ENCODE measurements at places on chromosomes 13 and 19.

- no peak for DNase-seq
Measured at GRCh38 chr19:58067240-58067912, 8.3 kb downstream of the ZNF135 start.

DNA sequence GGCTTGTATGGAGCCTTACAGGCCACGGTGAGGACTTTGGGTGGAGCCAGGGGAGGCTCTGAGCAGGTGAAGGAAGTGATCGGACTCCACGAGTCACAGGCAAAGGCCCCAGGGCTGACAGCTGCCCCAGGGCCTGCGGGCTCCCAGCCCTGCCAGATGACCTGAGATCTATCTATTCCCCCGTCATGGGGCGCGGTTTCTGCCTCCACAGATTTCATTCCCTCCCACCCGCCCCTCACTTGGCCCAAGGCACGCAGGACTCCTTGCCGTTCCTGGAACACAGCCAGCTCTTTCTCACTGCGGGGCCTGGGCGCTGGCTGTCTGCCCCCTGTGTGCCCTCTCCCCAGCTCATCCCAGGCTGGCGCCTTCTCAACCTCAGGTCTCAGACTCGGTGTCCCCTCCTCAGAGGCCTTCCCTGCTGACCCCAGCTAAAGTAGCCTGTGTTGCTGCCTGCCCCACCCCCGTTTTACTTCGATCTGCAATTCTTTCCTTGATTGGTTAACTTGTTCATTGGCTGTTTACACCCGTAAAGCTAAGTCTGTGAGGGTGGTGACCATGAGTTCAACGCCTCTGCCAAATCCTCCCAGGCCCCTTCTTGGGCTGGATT is 13.9 kb upstream of the PAK4 start:
- DNase-seq: no peak

DNA sequence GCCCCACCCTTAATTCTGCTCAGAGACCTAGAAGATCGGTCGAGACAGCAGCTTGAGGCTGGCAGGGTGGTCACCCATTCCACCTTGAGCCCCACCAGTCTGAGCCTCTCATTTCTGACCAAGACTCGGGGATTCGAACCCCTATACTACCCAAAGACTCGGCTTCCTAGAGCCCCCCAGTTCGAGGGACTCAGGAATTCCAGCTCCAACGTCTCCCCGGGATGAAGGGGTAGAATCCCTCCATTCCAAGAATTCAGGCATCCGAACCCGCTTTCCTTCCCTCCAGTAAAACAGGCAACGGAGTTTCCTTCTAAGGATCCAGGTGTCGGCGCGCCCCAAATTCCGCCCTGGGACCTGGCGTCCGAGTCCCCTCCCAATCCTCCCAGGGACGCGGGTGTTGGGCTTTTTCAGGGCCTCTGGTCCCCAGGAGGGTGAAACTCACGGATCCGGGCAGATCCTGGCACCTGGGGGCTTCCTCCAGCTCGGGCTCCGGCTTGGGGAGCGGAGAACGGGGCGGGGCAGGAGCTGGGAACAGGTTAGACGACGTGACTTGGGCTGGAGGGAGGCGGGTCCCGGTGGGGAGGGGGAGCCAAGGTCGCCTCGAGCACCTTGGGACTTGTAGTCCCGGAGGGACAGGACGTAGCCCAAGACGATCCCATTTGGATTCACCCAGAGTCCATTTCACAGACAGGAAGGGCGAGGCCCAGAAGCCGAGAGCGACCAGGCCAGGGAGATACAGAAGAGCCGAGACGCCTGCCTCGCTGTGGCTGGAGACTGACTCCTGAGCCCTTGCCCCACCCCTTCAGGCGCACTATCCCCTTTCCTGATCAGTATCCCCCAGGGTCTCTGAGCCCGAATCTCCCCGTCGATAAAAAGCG is at the start of gene PPP1R13L:
Gene PPP1R13L, minus strand, starts transcription at position 513 of the 878 bp plus-strand sequence. CDS start 6,751 bp downstream, outside the sequence.
- peak; percentile 47 for DNase-seq

DNA sequence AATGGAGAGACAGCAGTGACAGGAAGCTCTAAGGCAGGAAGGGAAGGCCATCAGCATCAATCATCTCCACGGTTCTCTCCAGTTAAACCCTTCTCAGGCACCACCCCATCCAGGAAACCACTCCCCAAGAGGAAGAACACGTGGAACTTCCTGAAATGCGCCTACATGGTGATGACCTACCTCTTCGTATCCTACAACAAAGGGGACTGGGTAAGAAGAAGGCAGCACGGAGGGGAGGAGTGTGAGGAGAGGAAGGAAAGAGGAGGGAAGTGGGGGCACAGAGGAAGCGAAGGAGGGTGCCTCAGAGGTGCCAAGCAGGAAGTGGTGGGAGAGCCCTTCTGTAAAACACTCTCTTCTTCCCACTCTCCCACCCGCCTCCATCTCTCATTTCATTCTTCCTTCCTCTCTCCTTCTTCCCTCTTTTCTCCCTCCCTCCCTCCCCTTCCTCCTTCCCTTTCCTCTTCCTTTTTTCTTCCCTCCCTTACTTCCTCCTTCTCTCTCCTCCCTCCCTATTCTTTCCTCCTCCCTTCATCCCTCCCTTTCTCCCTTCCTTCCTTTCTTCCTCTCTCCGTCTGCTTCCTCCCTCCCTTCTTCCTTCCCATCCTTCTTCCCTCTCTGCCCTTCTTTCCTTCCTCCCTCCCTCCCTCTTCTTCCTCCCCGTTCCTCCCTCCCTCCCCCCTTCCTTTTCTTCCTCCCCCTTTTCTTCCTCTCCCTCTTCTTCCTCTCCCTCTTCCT is 12.6 kb downstream of the ZSCAN5A start:
- DNase-seq: no peak

DNA sequence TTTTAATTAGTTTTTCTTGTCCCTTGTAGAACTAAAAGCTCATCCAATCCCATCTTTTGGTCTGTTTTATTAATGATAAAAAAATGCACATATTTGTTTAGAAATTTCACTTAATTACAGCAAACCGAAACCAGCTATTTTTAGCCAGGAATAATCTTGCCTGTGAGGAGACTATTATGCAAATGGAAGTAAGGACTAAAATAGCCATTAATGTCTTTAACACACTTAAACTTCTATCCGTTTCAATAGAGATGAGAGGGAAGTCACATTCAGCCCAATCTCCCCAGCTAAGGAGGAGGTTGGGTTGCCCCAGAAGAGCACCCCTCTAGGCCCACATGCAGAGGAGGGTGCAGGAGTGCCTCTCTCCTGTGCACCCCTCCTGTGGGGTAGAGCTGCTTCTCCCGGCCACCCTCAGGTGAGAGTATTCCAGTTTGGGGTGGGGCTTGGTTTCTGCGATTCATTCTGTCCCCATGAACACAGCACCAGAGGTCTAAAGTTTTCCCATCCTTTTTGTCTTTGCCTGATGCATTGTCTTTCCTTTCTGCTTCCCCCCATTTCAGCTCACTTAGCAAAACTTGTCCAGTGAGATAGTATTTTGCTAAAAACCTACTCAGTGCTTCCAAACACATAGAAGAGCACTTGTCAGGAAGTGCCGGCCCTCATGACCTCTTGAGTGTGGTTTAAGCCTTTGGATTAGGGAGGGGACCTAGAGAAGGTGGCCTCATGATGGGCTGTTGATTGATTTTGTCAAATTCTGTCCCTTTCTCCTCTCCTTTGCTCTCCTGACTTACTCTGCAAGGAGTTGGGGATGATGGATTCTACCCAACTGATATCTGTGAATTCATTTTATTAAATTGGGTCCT is 28.2 kb downstream of the FGF9 start:
- DNase-seq: no peak

DNA sequence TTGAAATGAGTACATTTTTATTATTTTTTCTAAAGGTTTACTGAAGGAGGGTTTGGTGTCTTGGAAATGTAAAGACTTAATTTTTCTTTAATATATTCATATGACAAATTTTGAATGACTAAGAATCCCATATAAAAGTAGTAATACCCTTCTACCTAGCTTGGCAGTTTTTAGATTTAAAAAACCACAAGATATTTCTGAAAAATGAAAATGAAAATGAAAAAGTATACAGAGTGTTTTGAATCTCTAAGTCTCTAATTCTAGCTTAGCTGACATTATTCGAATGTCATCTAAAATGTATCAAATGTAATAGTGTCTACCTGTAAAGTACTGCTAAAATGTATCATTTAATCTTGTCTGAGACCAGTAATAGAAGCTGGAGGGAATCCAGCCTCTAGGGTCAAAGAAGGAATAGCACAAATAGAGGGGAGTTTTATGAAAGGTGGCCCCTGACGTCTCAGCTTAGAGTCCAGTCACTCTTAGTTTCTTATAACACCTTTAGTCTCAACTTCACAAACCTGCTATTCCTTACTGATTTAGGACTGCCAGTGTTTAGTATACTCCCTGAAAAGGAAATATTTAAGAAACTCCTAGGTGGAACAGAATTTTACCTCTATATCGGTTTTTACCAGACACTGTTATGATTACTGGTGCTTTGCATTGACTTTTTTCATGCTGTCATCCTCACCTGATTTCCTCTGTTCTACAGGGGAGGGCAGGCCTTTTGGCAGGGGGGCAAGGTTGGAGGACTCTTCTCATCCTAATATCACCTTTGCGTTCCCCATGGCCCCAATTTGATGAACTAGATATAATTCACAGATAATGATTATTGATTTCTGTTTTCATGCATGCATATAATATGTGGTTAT is 16.2 kb upstream of the MIR17HG start:
- DNase-seq: no peak

DNA sequence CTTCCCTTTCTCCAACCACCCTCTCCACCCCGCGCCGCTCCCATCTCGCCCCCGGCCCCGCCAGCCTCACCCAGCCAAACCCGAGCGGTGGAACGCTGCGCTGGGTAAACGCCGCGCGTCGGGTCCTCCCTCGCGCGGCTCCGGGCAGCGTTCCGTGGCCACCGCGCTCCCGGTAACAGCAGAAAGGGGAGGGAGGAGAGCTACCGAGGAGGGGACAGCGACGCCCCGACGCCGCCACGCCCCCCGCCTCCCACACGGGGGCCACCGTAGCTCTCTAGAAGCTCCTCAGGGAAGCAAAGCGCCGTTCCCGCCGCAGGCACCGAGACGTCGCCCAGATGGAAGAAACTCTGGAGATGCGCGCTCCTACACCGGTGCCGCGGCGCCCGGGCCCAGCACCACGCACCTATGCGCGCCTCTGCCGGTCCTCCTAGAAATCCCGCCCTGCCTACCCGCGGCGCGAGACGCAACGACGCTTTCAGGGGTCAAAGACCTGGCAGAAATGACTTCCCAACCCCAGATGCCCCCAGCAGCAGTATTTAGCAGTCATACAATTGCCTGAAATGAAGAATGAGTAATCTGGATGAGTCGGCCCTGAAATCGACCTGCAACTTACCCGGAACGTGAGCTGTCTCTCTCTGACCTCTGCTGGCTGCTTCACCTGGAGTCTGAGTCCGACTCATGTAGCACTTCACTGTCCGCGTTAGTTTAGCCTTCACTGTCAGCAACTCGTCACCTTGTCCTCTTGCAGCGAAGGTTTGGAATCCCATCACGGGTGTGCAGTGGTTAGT is at the start of gene RUBCNL:
Gene RUBCNL, minus strand, starts transcription at position 189 of the 788 bp plus-strand sequence. CDS start 14,777 bp downstream, outside the sequence.
- peak; percentile 12 for DNase-seq

DNA sequence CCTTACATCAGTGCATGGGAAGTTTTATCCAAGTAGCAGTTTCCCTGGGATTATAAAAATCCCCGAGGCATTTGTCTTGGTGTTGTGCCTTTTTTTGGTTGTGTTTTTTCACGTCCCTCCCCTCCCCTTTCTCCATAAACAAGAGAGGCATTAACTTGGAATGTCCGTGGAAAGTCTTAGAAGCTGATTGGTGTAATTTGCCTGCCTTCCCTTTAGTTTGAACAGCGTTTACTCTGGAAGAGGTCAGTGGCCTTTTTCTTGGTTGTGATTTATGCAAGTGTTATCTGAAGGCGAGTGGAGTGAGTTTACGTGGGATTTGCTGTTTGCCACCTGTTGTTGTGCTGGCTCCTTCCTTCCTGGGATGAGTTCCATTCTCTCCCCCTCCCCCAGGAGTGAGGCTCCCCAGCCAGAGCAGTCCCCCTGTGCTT is 7.2 kb downstream of the ACTN4 start:
- DNase-seq: no peak

DNA sequence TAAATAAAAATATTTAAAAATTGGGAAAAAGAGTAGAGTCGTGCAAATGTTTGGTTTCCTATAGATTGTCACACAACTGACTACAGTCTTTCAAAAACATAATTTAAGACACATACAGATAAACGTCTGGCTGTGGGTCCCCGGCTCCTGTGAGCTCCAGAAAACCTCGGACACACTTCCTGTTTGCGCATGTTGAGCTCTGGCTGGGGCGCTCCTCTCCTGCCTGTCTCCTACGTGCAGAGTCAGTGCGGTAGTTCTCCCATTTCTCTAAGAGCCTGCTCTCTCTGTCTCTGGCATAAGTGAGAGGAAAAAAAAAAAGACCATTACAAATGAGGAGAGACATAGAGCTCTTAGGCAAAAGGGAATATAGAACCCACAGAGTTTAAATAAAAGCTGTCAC is 128.2 kb upstream of the OBI1 start:
- no peak for DNase-seq

All from stimulated activated naive CD4-positive, alpha-beta T cell treated with Interleukin-2 at 50 U/mL for 16 hours (primary cell).